ENCODE measurements at places on chromosomes 2 and 18. TPM values are rescaled to one million over a fixed set of nuclear protein-coding genes. Genes with fewer than 3 reads are reported as not detected.

- H3K27ac ChIP-seq = no peak overlapping the region
- no peaks in the 10 kb centered on the region for H3K4me1 ChIP-seq
- H3K4me3 ChIP-seq = no peak overlapping the region
- no peaks in the 10 kb centered on the region for H3K27me3 ChIP-seq
- no peaks in the 10 kb centered on the region for H3K36me3 ChIP-seq
- no peak for DNase-seq
These were observed 4.1 kb downstream of the CCDC195 start for GRCh38 chr2:224711859-224712665.

Gene VWA3B
- total RNA-seq = 2.2 TPM

Gene CDH19
- total RNA-seq = 0.80 TPM

GRCh38 chr2:196225213-196225612 lies 53.8 kb upstream of the STK17B start:
- H3K36me3 ChIP-seq = no peaks in the 10 kb centered on the region
- no peak overlapping the region for H3K4me3 ChIP-seq
- H3K27me3 ChIP-seq = no peaks in the 10 kb centered on the region
- no peak overlapping the region for H3K27ac ChIP-seq
- H3K4me1 ChIP-seq = no peaks in the 10 kb centered on the region

Gene GLI2
- 34.1 TPM for total RNA-seq

Gene GKN1
- total RNA-seq = not detected

GRCh38 chr2:16142383-16143361 lies 202.3 kb downstream of the MYCN start:
- no peak for DNase-seq
- H3K27ac ChIP-seq = no peak overlapping the region
- H3K4me3 ChIP-seq = no peak overlapping the region
- no peaks in the 10 kb centered on the region for H3K4me1 ChIP-seq

- DNase-seq = no peak
- H3K27ac ChIP-seq = no peak overlapping the region
- no peak overlapping the region for H3K4me3 ChIP-seq
- no peaks in the 10 kb centered on the region for H3K27me3 ChIP-seq
- no peaks in the 10 kb centered on the region for H3K36me3 ChIP-seq
These were observed 178.1 kb downstream of the NDUFA10 start for GRCh38 chr2:239846789-239847676.

Gene DSG2
- 40.3 TPM for total RNA-seq

Gene C18orf32
- total RNA-seq = 38.1 TPM

GRCh38 chr2:74002505-74003421 lies 18.1 kb downstream of the TET3 start:
- no peak overlapping the region for H3K27ac ChIP-seq
- no peaks in the 10 kb centered on the region for H3K36me3 ChIP-seq
- peak; percentile 86 for DNase-seq

Gene AQP12A
- total RNA-seq = not detected

DNA sequence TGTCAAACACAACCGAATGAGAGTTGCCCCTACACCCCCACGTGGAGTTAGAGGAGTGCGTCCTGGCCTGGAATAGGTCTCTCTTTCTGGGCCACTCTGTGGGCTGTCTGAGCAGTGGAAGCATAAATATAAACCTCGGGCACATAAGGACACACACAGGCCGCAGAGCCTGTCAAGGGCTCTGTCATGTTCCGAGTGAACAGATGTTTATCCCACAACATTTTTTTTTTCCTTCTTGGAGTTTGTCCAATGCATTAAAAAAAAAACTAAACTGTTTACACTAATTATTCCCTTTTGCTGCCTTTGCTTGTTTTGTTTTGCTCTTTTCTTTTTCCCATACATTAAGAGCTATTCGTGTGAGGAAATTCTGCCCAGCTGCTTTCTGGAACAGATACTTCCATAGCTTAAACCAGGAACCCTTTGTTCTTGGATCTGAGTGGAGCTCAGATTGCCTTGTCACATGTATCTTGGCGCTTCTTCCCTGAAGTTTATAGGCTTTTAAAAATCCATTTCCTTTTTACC lies 228.3 kb upstream of the FOSL2 start:
- H3K4me3 ChIP-seq = no peak overlapping the region
- H3K27me3 ChIP-seq = no peaks in the 10 kb centered on the region
- no peak overlapping the region for H3K27ac ChIP-seq
- H3K36me3 ChIP-seq = no peaks in the 10 kb centered on the region
- H3K4me1 ChIP-seq = peaks cover 14% of the 10 kb centered on the region

DNA sequence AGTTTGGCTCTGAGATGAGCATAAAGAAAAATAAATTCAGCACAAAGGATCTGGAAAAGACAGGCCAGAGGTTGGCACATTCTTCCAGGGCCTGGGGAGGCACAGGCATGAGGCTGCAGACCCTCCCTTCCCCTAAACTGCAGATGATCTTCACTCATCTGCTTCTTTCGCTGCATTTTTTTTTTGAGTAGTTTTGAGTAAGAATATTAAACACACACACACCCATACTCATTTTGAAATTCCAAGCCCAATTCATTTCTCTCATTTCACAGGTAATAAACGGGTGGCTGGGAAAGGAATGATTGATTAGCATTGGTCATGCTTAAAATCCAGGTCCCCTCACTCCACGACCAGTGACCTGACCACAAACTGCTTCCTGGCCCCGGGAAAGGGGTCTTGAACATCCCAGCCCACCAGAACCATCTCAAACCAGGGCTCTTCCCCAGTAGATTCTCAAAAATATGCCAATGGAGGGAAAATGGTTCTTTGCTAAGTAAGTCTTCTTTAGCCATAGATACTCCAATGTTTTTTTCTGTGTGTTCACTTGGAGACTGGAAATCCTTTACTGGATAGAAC lies 219.6 kb downstream of the ANAPC1 start:
- DNase-seq = no peak
- H3K27me3 ChIP-seq = no peaks in the 10 kb centered on the region
- H3K27ac ChIP-seq = no peak overlapping the region
- H3K4me1 ChIP-seq = no peaks in the 10 kb centered on the region
- no peak overlapping the region for H3K4me3 ChIP-seq

GRCh38 chr2:20574930-20575329 lies 76.0 kb downstream of the HS1BP3 start:
- DNase-seq = no peak
- peaks cover 22% of the 10 kb centered on the region for H3K4me1 ChIP-seq
- no peaks in the 10 kb centered on the region for H3K27me3 ChIP-seq
- H3K36me3 ChIP-seq = no peaks in the 10 kb centered on the region
- no peak overlapping the region for H3K4me3 ChIP-seq

GRCh38 chr2:43818761-43819160 lies 19.9 kb downstream of the ABCG5 start:
- no peaks in the 10 kb centered on the region for H3K36me3 ChIP-seq
- H3K4me3 ChIP-seq = no peak overlapping the region
- DNase-seq = no peak
- H3K4me1 ChIP-seq = no peaks in the 10 kb centered on the region
- no peak overlapping the region for H3K27ac ChIP-seq
- no peaks in the 10 kb centered on the region for H3K27me3 ChIP-seq

GRCh38 chr2:23268467-23269263 lies 116.3 kb upstream of the KLHL29 start:
- H3K4me1 ChIP-seq = no peaks in the 10 kb centered on the region
- H3K36me3 ChIP-seq = no peaks in the 10 kb centered on the region
- H3K4me3 ChIP-seq = no peak overlapping the region
- H3K27me3 ChIP-seq = no peaks in the 10 kb centered on the region
- DNase-seq = no peak
- H3K27ac ChIP-seq = no peak overlapping the region

GRCh38 chr2:71959494-71959893 lies 188.2 kb downstream of the CYP26B1 start:
- H3K4me1 ChIP-seq = no peaks in the 10 kb centered on the region
- no peak for DNase-seq
- no peak overlapping the region for H3K4me3 ChIP-seq

Gene DYNAP
- total RNA-seq = not detected

Gene GCG
- total RNA-seq = not detected

Gene TMX3
- total RNA-seq = 40.2 TPM

Gene CEP68
- total RNA-seq = 31.6 TPM

DNA sequence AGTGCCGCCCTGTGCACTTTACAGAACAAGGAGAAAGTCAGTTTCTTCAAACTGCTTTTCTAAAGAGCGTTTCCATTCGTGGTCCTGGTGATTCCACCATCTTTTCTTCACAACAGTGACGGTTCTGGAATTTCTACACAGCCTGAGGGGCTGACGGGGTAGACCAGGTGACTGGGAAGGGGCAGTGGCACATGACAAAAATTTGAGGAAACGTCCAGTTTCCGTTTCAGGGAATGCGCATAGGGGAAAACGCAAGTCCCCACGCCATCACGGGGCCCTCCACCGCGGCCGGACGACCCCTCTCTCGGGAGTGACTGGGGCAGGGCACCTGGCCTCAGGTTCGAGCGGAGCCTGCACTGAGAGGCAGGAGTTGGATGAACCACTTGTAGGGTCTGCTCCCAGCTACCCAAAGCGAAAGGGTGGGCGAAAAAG lies 980 bp upstream of the SPTBN1 start:
- H3K27ac ChIP-seq = peak overlapping the region; percentile 74
- no peaks in the 10 kb centered on the region for H3K27me3 ChIP-seq
- H3K4me3 ChIP-seq = peak overlapping the region; percentile 53
- peaks cover 2% of the 10 kb centered on the region for H3K4me1 ChIP-seq

Gene FBXO15
- 0.48 TPM for total RNA-seq

- H3K4me3 ChIP-seq = no peak overlapping the region
- H3K36me3 ChIP-seq = no peaks in the 10 kb centered on the region
- DNase-seq = no peak
These were observed 180.6 kb upstream of the RBMS1 start for GRCh38 chr2:160674146-160674750.

Gene RAB12
- 43.5 TPM for total RNA-seq

Gene FTCDNL1
- 1.7 TPM for total RNA-seq

DNA sequence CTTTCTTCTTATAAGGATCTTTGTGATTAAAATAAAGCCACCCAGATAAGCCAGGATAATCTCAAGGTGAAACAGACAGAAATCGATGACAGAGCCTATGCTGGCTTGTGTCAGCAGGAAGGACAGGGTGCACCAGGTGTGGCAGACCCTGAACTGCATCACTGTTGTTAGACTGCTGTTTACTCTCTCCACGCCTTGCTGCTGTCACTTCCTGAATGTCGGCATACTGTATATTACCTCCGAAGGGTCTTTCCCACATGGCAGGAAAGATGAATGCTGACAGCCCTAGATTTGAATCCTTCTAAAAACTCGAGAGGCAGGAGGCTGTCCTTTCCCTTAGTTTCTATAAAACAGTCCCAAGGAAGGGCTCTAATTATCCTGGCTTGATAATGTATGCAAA lies 18.9 kb upstream of the TMEM163 start:
- H3K36me3 ChIP-seq = no peaks in the 10 kb centered on the region
- H3K27ac ChIP-seq = no peak overlapping the region
- no peak for DNase-seq
- H3K4me3 ChIP-seq = no peak overlapping the region
- H3K4me1 ChIP-seq = no peaks in the 10 kb centered on the region

Gene MAPK4
- total RNA-seq = 3.4 TPM

- peaks cover 3% of the 10 kb centered on the region for H3K4me1 ChIP-seq
- no peaks in the 10 kb centered on the region for H3K27me3 ChIP-seq
- H3K4me3 ChIP-seq = no peak overlapping the region
- H3K36me3 ChIP-seq = no peaks in the 10 kb centered on the region
- DNase-seq = no peak
These were observed 9.2 kb downstream of the USP37 start for GRCh38 chr2:218558986-218559385.

Gene RGPD4
- 0.10 TPM for total RNA-seq

GRCh38 chr2:171147081-171147480 lies 13.6 kb downstream of the TLK1 start:
- no peaks in the 10 kb centered on the region for H3K27me3 ChIP-seq
- H3K27ac ChIP-seq = no peak overlapping the region
- DNase-seq = no peak
- H3K4me1 ChIP-seq = peaks cover 4% of the 10 kb centered on the region
- H3K4me3 ChIP-seq = no peak overlapping the region

DNA sequence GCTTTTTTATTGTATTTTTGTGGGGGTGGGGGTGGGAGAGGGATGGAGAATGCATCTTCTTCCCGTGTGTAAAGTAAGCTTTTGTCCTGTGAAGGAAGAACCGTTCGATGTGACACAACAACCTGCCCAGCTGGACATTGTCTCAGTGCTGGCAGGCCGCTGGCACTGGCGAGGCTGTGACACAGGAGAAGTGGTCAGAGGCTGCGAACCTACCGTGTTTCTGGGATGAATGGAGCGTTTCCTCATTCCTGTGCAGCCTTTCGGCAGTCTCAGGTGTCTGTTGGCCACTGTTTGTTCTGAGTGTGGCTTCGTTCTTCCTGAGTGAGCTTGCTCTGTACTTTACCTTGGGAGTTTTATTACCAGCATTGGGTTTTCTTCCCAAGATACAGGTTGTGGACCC lies 8.0 kb downstream of the RAMP1 start:
- H3K27me3 ChIP-seq = no peaks in the 10 kb centered on the region
- H3K4me3 ChIP-seq = no peak overlapping the region
- peaks cover 2% of the 10 kb centered on the region for H3K4me1 ChIP-seq
- H3K27ac ChIP-seq = no peak overlapping the region
- no peaks in the 10 kb centered on the region for H3K36me3 ChIP-seq

Gene GPR17
- total RNA-seq = not detected

Gene LRP2
- 0.02 TPM for total RNA-seq

Gene TPGS2
- total RNA-seq = 88.7 TPM

DNA sequence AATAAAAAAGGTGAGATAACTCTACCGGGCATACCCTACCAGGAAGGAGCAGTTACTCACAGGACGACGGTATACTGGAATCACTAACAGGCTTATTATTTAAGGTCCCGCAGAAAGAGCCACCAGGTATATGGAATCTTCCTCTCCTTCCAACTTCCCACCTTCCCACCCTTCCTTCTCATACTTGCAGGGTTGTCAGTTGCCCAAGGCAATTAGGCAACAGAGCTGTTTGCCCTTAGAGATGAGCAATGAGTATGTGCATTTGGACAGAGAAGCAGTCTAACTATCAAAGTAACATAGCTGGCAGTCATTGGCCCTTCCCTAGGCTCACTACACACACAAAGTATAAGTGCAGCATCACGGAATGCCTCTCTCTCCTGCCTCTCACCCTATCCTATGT lies 32.1 kb upstream of the EVA1A start:
- DNase-seq = no peak
- H3K27me3 ChIP-seq = no peaks in the 10 kb centered on the region
- no peak overlapping the region for H3K4me3 ChIP-seq
- no peaks in the 10 kb centered on the region for H3K4me1 ChIP-seq

DNA sequence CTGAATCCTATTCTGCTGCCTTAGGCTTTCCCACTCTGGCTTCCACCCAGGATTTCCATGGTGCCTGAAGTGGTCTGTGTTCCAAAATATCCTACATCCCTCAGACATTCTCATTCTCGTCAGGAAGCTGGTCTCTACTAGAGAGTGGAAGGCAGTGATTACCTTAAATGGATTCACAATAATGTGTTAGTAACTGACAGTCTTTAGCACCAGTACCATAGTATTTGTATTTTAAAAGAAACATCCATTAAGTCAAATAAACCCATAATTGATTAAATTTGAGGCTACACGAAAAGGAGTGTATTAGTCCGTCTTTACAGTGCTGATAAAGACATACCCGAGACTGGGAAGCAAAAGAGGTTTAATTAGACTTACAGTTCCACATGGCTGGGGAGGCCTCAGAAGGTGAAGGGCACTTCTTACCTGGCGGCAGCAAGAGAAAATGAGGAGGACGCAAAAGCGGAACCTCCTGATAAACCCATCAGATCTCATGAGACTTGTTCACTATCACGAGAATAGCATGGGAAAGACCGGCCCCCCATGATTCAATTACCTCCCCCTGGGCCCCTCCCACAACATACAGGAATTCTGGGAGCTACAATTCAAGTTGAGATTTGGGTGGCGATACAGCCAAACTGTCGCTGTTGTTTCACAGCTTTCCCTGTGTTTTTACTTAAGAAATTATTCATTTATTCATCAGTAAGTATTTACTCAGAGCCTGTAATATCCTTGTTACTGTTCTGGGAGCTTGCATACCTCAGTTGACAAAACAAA lies 306.5 kb downstream of the STK39 start:
- no peaks in the 10 kb centered on the region for H3K27me3 ChIP-seq
- no peak for DNase-seq
- no peak overlapping the region for H3K4me3 ChIP-seq
- H3K4me1 ChIP-seq = no peaks in the 10 kb centered on the region

Gene NETO1
- 2.0 TPM for total RNA-seq

Gene SH2D6
- total RNA-seq = not detected
